Immature natural killer cell (primary cell): ENCODE measurements at places on chromosomes 7 and 10.

- no peaks in the 10 kb centered on the region for H3K36me3 ChIP-seq
- H3K4me1 ChIP-seq: peaks cover 33% of the 10 kb centered on the region
- peaks cover 9% of the 10 kb centered on the region for H3K27me3 ChIP-seq
- peak overlapping the region; percentile 98 for H3K27ac ChIP-seq
Measured at GRCh38 chr10:17200001-17200911, 1.2 kb downstream of the TRDMT1 start.

DNA sequence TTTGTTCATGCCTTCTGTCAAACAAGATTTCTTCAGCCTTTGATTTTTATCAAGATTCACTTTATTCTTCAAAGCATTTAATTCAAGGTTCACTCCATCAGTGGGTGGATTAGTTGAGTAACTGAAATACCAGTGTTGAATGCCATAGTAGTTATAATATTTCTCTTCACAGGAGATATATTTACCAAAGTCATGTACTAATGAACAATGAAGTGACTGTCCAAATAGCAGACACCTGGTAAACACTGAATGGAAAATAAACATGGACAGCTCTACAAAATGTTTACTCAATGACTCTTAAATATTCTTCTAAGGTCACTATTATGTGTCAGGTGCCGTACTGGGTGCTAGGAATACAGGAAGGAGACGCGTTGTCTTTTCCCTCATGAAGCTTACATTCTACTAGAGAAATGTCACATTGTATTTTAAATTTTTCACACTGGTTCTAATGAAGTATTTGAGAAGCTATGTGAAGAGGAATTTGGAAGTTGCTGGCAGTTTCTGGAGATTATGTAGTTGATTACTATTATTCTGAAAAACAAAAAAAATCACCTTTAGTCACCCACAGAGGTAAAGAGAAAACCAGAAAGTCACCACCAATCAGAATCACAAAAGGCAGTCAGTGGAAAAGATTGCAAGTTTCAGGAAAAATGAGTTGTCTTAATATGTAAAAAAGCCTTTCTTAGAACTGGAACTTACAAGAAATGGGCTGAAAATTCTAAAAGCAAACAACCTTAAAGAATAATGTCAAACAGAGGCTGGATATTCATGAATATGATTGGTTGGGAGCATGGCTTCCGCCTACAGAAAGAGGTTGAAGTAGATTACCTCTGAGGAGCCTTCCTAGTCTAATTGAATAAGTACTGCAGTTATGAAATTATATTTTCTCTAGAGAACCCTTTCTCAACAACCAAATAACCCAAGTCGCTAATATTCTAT is 84.5 kb downstream of the RTKN2 start:
- H3K27me3 ChIP-seq: peaks cover 3% of the 10 kb centered on the region
- no peak for DNase-seq
- no peaks in the 10 kb centered on the region for H3K36me3 ChIP-seq
- H3K4me3 ChIP-seq: peak overlapping the region; percentile 43
- peaks cover 47% of the 10 kb centered on the region for H3K4me1 ChIP-seq
- peak overlapping the region; percentile 70 for H3K27ac ChIP-seq

DNA sequence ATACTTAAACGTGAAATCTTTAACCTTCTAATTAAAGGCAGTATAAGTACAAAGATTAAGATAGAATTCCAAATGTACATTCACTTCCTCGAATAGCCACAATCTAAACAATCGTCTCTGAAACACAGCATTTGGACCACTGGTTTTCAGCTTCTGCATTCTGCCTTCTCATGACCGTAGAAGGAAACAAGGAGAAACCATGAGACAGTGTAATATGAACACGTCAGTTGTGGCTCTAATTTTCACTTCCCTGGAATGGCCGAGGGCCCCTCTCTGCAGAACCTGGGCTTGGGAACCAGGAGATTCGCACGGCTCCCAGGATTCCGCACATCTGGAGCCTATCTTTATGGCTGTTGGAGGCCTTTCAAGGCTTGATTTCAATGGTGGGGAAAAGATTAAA is 189.3 kb downstream of the KLF6 start:
- H3K4me1 ChIP-seq: no peaks in the 10 kb centered on the region
- no peaks in the 10 kb centered on the region for H3K36me3 ChIP-seq
- peaks cover 14% of the 10 kb centered on the region for H3K27me3 ChIP-seq
- no peak overlapping the region for H3K27ac ChIP-seq
- DNase-seq: no peak

DNA sequence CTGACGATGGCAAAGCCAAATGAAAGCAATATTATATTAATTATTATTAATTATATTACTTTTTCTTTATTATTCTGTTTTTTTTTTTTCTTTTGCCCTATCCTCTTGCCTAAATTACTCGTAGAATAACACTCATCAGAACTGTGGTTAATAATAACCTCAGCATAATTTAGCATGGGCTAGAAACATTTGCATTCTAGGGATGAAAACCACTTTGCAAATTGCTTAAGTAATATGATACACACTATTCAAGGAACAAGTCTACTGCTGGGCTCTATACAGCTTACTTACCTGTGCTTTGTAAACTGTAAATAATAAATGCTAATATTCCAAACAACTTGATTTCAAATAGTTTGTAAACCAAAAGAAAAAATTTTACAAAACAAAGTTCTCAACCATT is 375.8 kb downstream of the HGF start:
- no peaks in the 10 kb centered on the region for H3K4me1 ChIP-seq
- H3K36me3 ChIP-seq: no peaks in the 10 kb centered on the region
- DNase-seq: no peak
- H3K27ac ChIP-seq: no peak overlapping the region
- peaks cover 1% of the 10 kb centered on the region for H3K27me3 ChIP-seq

GRCh38 chr7:103690242-103690974 is 244.4 kb upstream of the SLC26A5 start:
- no peak for DNase-seq
- no peaks in the 10 kb centered on the region for H3K4me1 ChIP-seq
- no peak overlapping the region for H3K27ac ChIP-seq

DNA sequence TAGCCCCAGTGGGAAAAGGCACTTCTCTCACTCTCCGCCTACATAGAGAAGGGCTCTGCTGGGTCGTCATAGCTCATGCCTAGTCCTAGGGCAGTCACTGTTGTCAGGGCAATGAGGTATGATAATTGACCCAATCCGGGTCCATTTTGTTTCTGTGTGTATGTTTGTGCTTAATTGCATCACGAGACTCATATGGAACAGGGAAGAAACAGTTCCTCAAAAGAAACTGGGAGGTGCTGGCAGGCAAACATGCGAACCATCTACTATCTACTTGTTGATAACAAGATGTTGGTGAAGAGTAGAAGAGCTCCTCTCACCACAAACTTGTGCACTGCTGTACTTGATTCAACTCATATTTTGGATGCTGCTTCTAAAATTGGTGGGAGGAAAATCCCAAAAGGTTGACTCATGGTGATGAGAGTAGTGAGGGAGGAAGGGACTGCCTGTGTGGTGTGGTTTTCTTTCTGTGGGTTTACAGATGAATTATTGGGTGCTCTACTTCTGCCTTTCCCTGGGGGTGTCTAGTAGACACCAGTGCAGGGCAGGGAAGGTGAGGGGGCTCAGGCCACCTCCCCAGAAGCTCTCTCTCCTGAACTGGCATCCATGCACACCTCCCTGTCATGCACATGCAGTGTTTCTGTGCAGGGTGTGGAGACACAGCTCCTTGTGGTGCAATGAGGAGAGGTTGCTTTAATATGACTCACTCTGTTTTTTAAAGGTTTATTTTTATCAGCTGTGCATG is 29.4 kb downstream of the LSMEM1 start:
- H3K36me3 ChIP-seq: no peaks in the 10 kb centered on the region
- no peak overlapping the region for H3K27ac ChIP-seq
- H3K4me3 ChIP-seq: no peak overlapping the region
- peaks cover 7% of the 10 kb centered on the region for H3K27me3 ChIP-seq
- DNase-seq: no peak

- H3K4me1 ChIP-seq: no peaks in the 10 kb centered on the region
- H3K4me3 ChIP-seq: no peak overlapping the region
- H3K27me3 ChIP-seq: peaks cover 2% of the 10 kb centered on the region
- no peak overlapping the region for H3K27ac ChIP-seq
Measured at GRCh38 chr10:958856-959255, 27.4 kb upstream of the LARP4B start.

GRCh38 chr7:158257001-158257400 is 330.6 kb downstream of the PTPRN2 start:
- no peak for DNase-seq
- H3K27ac ChIP-seq: no peak overlapping the region
- H3K4me1 ChIP-seq: no peaks in the 10 kb centered on the region
- no peak overlapping the region for H3K4me3 ChIP-seq
- no peaks in the 10 kb centered on the region for H3K36me3 ChIP-seq

- DNase-seq: no peak
- H3K4me3 ChIP-seq: no peak overlapping the region
- H3K36me3 ChIP-seq: no peaks in the 10 kb centered on the region
Measured at GRCh38 chr10:29916669-29917068, 142.7 kb downstream of the JCAD start.

DNA sequence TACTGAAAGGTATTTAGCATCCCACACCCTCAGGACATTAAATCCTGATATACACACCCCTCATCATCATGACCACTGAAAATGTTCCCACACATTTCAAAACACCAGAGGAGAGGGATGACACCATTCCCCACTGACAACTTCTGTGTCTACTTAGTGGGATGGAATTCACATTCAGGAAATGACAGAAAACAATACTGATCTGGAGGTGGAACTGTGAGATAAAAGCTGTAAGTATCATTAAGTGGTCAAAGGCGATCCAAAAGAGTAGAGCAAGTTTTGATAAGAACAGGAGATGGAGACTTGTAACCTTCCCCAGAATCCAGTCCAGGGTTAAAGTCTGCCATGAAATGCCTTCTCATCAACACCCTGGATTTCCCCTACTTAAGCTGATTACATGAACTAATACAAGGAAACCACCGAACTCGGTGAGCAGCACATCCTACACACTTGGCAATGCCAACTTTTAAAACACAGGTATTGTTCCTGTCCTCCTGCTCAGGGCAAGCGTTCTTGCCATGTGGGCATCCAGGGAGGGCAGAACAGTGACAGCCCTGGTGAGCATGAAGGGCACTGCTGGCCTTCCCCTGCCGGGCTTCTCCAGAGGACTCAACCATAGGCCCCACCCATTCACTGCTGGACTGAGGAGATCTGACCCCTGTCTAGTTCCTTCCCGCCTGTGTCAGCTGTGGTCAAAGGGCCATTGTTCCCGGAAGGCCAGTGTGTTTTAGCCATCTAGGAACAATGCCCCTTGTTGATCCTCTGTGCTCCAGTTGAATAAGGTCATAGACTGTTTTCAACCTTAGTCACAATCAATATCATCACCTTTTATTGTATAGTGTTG is 85.0 kb downstream of the SGMS1 start:
- H3K4me1 ChIP-seq: peaks cover 70% of the 10 kb centered on the region
- no peak overlapping the region for H3K4me3 ChIP-seq
- no peak overlapping the region for H3K27ac ChIP-seq
- no peak for DNase-seq
- no peaks in the 10 kb centered on the region for H3K36me3 ChIP-seq
- no peaks in the 10 kb centered on the region for H3K27me3 ChIP-seq

DNA sequence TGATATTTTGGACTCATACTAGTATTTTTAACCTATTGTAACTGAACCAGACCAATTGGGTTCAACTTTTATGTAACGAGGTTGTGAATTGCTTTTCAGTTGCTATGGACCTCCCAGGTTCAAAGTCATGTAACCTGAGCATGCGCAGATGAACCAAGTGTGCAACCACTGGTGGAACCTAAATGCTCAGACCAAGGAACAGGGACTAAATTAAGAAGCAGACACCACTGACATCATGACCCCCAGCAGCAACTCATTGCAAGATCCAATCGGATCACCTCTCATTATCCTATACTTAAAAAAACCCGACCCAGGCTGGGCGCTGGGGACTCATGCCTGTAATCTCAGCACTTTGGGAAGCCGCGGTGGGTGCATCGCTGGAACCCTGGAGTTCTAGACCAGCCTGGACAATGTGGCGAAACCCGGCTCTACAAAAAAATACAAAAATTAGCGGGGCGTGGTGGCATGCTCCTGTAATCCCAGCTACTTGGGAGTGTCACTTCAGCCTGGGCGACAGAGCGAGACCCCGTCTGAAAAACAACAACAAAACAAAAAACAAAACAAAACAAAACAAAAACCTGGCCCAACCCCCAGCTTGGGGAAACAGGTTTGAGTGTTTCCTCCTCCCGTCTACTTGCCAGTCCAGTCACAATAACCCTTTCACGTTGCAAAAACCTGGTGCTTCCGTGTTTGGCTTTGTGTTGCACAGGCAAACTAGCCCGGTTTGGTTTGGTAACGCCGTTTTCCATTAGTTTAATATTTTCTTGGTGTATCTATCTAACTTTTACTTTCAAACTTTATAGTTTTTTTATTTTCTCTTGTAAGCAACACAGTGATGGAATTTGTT is 11.3 kb upstream of the ZNF518A start:
- no peak overlapping the region for H3K4me3 ChIP-seq
- H3K36me3 ChIP-seq: no peaks in the 10 kb centered on the region
- H3K27ac ChIP-seq: no peak overlapping the region
- H3K4me1 ChIP-seq: no peaks in the 10 kb centered on the region
- H3K27me3 ChIP-seq: peaks cover 30% of the 10 kb centered on the region
- DNase-seq: no peak

DNA sequence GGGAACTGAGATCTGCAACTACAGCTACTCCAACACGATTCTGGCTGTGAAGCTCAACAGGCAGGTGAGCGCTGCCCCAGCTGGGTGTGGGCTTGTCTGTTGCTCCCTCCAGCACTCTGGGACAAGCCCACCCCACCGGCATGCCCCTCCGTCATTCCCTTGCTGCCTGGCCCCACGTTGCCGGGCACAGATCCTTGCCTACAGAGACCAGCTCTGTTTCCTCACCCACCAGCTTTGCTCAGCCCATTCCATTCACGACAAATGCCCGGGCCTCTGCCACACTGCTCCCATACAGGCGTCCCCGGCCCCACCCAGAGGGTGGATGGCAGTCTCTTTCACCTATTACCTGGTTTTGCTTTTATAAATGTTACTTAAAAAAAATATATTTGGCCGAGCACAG is 24.6 kb downstream of the WIPI2 start:
- no peak overlapping the region for H3K27ac ChIP-seq
- H3K27me3 ChIP-seq: peaks cover 2% of the 10 kb centered on the region
- no peak for DNase-seq
- H3K4me1 ChIP-seq: peaks cover 11% of the 10 kb centered on the region
- H3K4me3 ChIP-seq: no peak overlapping the region
- peaks cover 26% of the 10 kb centered on the region for H3K36me3 ChIP-seq

DNA sequence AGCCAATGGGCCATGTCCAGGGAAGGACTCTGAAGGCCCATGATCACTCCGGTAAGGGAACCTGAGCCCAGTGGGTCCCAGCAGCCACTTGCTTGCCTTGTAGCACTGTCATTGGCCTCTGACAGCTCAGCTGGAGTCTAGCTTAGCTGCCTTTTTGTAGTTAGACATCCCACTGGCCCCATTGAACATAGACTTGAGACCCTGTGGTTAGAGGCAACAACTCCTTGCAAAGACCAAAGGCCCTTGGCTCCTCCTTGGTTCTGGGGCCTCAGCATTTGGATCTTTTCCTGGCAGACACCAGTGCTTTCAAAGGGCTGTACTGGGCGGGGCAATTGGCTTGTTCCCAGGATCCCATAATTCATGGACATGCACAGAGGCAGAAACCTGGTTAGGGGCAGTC is 321.2 kb downstream of the CXCL12 start:
- no peak overlapping the region for H3K27ac ChIP-seq
- no peak for DNase-seq
- peaks cover 6% of the 10 kb centered on the region for H3K27me3 ChIP-seq
- H3K4me1 ChIP-seq: no peaks in the 10 kb centered on the region
- H3K36me3 ChIP-seq: no peaks in the 10 kb centered on the region
- no peak overlapping the region for H3K4me3 ChIP-seq
